ENCODE measurements at places on chromosomes 2 and 18. TPM values are rescaled to one million over a fixed set of nuclear protein-coding genes. Genes with fewer than 3 reads are reported as not detected.

DNA sequence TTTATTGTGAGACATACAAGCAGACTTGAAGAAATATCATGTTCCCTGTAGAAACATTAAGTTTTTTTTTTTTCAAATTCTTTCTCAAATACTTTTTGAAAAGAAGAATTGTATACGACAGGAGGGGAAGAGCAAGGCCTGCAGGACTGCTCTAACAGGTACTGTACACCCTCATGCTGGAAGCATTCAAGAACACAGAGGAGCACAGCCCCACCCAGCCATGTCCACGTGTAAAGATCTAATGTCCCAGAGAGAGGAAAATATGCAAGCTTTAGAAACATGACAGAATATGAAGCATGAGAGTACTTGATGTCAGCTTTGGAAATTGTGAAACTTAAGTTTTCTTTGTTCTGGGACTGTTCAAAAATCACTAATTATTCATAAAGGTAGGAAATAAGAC, 191.6 kb downstream of the TTC32 start:
- DNase-seq: no peak

- DNase-seq: no peak
These were observed 32.2 kb upstream of the MTIF2 start for GRCh38 chr2:55301277-55301676.

GRCh38 chr2:170819680-170820664, 3.3 kb downstream of the GAD1 start:
- no peak for DNase-seq

DNA sequence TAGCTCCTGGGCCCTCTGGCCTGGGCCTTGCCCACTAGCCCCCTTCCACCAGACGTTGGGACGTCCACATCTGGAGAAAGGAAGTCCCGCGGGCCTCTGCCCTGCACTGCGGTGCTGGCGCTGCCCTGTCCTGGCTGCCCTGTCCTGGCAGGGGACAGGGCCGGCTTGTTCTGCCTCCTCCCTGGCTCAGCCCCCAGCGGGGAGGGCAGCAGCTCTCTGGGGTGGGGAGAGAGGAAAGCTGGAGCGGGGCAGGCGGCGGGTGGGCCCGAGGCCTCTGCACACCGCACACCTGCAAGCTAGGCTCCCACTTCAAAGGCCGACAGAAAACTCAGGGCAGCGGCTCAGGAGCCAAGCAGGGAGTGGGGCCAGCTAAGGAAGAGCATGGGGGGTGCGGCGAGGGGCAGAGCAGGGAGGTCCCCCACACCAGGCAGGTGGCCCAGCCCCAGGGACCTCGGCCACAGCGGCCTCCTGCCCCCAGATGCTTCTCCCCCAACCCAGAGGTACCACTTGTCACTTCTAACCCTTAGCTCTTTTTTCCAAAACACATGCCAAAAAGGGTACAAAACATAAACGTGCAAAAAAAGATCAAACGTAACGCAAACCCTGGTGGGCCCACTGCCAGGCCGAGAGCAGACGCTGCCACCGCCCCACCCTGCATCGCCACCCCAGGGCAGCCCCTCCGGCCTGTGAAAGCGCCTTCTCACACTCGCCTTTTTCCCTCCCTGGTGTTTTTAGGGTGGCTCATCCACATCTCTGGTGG, 13.5 kb downstream of the SNED1 start:
- DNase-seq: no peak

DNA sequence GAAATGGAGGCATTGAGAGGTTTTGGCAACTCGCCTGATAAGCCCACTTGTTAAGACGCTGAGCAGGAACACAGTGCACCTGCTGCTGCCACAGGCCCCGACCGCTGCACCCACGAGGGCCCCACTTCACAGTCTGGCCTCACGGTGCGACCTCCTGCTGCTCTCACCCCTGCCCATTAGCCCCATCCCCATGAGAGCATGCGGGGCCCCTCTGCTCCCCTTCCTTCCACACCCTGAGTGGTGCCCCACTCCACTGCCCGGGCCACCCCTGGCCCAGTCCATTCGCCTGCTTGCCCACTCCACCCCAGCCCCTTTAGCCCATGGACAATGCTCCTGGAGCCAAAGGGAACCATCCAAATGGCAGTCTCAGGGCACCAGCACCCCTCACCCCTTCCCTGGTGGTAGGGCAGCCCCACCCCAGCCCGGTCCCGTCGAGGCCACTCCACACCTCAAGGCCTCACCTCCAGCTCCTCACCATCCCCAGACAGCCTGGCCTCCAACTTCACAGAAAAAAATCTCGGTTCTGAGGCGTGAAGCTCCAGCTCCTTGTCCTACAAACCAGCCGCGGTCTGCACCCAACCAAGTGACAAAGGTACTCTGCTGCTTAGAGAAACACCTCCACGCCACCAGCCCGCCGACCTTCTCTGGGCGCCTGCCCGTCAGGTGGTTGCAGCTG, 6.7 kb upstream of the GPR55 start:
- DNase-seq: no peak

DNA sequence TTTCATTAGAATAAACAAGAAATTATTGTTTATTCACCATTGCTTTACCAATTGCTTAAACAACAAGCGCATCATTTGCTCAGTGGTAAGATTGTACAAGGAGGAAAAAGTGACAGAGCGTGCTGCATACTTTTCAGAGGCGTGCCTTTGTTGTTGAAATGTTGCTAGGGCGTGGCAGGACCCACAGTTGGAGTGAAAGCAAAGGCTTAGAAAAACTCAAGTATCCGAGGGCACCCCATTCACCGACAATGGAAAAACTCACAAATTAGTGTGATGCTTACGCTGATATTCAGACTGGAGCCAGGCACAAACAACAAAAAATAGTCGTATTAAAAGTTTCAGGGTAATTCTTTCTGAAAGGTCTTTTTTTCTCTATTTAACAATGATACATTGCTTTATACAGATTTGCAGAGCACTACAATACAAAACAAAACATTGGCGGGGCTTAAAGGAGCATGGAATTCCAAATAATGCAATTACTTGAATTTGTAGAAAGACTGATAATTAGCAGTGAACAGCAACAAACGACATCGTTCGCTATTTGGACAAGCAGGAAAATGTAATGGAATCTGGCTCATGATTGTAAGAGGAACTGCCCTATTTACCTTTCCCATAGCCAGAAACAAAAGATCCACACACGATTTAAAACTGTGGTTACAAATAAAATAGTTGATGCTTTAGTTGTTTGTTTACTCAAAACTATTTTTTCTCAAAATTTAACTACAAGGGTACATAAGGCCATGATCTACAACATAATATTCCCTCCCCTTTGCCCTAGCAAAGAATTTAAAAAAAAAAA, 37.8 kb upstream of the RTTN start:
- no peak for DNase-seq

The SH3BP4 gene
- total RNA-seq: 14.6 TPM
